Islet precursor cell (in vitro differentiated cells): ENCODE measurements at places on chromosomes 5 and 9.

GRCh38 chr5:25568989-25569625, 924.3 kb upstream of the CDH10 start:
- DNase-seq = no peak

GRCh38 chr5:73960426-73960825, 334.4 kb downstream of the ARHGEF28 start:
- no peak for DNase-seq

GRCh38 chr5:87400305-87400899, 12.3 kb downstream of the CCNH start:
- no peak for DNase-seq

DNA sequence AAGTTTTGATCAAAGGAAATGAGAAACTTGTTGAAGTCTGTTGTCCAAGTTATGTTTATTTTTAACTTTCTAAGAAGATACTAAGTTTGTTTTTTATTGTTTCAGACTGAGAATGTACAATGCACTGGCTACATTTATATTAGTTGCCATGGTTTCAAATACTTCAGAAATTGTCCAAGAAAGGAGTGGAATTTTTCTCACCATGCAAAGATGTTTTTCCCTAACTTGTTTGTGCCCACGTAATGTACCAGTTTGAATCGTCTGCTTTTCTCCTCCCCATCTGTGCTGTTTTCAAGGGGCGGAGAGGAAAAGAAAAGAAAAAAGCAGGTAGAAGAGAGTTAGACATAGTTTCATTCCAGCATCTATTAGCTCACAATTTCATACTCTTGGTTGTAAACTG, 407.0 kb downstream of the KCTD16 start:
- DNase-seq = no peak

DNA sequence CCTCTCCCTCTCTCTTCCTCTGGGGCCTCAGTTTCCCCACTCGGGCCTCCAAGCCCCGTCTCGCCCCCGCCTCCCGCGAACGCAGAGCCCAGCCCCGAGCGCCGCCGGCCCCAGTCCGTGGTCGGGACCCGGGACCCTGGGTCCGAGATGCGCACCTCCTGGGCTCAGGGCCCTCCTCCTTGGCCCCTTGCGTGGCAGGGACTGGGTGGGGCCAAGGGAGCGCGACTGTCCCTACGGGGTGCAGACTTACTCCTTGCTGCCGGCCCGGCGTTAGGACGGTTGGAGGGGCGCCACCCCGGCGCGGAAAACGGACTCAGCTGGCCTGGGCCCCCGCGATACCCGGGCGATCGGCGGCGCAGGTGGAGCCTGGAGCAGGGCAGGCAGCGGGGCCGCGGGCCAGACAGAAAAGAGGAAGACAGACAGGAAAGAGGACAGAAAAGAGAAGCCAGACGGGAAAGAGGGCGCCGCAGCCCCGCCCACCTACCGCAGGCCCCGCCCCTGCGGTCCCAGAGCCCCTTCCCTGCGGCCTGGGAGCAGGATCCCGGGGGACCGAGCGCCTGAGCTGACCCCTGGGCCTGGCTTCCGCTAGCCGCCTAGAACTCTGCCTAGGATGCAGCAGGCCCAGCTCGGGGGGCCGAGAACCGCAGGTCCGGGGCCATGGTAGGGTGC, at the start of gene GBGT1:
Gene GBGT1 (minus strand): TSS at position 411 of the 669 bp plus-strand sequence. CDS start 1,502 bp downstream, outside the sequence.
- peak; percentile 86 for DNase-seq

- peak; percentile 93 for DNase-seq
These were observed 5.3 kb downstream of the SLC34A1 start for GRCh38 chr5:177389241-177390169.

DNA sequence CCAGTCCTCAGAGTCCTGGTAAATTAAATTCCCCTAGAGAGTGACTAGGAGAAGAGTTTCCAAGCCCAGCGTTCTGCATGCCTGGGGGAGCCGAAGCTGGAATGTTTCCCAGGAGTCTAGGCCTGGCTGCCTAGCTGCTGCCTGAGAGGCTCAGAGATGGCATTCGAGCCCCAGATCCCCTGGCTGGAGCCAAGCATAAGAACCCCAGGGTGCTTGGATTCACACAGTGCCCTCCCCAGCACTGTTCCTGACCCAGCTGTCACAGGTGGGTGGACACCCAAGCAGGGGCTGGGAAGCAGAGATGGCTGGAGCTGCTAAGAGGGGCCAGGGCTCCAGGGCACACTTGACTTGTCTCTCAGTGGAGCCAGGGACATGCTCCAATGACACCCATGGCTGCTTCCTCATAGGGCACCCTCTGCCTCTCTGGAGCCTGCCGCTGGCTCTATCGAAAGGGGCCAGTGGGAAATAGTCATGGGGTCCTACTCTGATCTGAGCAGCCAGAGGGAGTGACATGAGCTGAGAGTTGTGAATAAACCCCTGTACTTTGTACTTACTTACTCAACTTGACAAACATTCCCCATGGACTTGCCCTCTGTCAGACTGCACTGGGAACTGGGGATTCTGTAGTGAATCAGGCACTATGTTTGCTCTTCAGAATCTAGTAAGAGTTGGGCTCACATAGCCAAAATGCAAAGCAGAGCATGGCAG, 62.6 kb upstream of the XPA start:
- DNase-seq = no peak

DNA sequence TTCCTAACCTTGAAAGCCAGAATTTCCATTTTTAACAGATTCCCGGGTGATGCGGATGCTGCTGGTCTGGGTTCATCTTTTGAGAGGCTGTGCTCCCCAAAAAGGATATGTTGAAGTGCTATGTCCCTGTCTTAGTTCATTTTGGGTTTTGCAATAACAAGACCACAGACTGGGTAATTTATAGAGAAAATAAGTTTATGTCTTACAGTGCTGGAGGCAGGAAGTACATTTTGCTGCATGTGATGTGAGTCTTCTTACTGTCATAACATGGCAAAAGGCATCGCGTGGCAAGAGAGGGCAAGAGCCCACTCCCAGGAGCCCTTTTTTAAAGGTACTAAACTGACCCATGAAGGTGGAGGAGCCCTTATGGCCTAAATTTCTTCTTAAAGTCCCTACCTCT, 114.1 kb downstream of the DAPK1 start:
- DNase-seq = no peak

DNA sequence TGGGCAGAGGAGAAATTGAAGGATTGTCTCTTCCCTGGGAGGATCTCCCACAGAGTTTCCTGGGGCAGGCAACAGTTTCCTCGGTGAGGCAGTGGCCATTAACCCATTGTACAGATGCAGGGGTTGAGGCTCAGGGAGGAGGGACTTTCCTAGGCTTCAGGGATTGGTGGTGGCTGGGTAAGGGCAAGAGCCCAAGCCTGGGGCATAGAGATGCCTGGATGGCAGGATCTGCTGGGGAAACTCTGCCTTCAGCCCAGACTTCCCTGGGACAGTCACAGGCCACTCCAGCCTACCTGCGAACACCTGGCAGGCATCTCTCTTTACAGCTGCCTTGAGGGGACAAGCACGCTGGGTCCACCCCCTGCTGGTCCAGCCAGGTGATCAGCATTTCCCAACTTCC, 3.6 kb upstream of the CSF2 start:
- DNase-seq = no peak

DNA sequence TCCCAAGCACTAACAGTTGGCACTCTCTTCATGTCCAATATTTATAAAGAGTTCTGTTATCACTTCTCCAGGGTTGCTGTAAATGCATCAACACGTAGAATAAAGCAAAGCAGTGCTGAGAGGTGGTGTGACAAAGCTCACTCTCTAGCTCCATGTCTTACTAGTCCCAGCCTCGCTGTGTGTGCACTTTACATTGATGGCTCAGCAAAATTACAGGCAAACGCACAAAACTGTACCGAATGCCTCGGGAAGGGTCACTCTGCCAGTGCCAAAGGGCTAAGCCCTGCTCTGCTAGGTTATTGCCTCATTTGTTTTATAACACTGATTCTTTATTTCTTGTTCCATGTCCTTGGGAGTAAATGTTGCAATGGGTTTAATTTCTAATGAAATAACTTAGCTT, 1005.9 kb upstream of the WWC1 start:
- no peak for DNase-seq

DNA sequence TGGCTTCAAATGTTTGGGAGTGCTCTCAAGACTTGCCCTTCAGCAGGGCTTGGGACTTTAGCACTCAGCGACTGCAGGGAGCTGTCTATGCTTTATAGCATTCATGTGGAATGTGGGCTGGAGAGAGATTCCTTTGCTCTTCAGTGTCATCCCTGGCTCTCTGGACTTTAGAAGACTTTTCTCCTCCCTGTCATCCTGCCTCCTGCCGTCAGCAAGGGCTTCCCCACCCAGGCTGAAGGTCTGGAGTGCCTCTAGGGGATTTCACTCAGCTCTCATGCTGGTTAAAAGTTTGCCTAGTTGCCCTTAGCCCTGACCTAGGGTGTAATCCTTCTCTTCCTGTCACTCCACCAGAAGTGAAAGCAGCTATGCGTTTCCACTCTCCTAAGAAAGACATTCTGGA, 210.9 kb downstream of the FRMD3 start:
- DNase-seq = peak; percentile 90

DNA sequence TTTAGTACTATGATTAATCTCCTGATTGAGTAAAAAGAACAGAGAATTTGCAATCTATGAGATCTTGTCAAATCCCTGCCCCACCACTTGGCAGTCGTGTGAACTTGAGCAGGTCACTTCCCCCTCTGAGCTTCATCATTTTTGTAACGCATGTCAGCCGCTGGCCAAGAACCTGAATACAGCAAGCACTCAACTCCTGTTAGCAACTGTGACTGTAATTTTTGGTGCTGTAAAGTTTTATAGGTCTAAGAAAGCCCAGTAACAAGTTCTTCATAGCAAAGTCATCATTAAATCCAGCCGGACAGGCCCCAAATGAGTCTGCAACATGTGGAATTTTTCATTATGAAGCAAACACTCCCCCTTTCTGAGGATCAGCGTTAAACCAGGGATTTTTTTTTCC, 49.4 kb downstream of the DRD1 start:
- no peak for DNase-seq

DNA sequence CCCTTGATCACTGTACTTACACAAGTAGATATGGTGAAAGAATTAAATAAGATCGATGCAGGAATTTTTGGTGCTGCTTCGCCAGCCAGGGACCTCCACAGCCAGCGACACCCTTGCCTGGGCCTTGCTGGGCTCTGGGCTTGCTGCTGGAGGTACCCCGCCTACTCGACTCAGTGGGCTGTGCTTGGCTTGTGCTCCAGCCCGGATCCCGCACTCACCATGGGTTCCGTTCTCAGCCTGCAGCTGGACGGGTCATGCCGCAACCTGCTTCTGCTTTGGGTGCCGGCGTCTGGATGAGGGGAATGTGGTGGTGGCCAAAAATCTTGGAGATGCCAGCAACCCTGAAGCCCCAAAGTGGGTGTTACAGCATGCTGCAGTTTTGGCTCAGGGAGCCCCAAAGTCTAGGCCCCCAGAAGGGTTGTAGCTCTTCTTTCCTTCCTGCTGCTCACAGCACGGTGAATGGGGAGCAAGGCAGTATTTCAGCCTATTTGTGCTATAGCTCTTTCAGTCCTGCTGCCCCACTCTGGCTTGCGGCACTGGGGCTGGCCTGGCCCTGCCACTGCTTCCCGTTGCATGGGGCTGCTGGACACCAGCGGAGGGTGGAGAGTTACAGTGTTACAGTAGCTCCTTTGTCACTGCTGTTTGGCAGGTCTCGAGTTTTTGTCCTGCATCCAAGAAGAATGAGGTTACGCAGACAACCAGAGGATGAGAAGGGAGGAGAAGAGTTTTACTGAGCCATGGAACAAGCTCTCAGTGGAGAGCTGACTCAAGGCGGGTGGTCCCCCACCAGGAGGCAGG, 48.0 kb downstream of the TARS1 start:
- peak; percentile 58 for DNase-seq

DNA sequence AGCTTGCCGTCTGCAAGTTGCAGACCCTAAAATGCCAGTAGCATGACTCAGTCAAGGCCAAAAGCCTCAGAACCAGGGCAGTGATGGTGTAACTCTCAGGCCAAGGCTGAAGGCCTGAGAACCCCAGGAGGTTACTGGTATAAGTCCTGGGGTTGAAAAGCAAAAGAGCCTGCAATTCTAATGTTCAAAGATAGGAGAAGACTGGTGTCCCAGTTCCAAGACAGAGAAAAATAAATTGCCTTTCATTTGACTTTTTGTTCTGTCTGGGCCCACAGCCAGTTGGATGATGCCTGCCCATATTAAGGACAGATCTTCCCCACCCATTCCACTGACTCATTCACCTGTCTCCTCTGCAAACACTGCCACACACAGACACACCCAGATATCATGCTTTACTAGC, 673.2 kb downstream of the CDH18 start:
- DNase-seq = peak; percentile 88

- DNase-seq = peak; percentile 89
These were observed 5.1 kb upstream of the RGMB start for GRCh38 chr5:98768160-98768959.

DNA sequence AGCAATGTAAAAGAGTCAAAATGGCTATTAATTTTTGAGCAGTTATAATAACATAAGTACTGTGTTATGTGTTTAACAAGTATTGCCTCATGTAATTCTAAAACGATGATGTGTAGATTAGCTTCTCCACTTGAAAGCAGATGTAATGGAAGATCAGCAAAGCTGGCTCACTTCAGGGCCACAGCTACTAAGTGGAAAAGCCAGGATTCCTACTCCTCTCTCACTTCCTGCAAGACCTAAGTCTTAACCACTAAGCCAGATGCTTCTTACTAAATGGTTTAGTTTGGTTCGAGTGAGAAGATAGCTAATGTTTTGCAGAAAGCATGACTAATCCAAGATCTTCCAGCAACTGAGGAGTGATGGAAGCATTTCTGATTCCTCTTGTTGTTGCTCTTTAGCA, 15.7 kb upstream of the TNC start:
- DNase-seq = no peak

GRCh38 chr9:135827866-135828580, 79.3 kb downstream of the CAMSAP1 start:
- DNase-seq = peak; percentile 49

DNA sequence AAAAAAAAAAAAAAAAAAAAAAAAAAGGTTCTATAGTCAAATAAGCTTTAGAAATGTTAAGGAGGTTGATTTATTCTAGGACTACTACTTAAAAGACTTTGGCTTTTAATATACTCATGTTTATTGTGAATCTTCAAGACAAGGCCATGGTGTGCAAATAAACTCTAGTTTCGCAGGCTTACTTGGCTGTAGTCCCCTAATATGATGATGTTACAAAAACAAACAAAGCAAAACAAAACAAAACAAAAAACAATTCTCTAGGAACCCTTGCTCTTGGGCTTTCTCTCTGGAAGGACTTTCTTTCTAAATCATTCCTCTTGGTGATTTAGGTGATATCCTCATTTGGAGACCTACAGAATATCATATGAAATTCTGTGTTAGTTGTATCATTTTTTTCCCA, 172.0 kb downstream of the GDNF start:
- no peak for DNase-seq

DNA sequence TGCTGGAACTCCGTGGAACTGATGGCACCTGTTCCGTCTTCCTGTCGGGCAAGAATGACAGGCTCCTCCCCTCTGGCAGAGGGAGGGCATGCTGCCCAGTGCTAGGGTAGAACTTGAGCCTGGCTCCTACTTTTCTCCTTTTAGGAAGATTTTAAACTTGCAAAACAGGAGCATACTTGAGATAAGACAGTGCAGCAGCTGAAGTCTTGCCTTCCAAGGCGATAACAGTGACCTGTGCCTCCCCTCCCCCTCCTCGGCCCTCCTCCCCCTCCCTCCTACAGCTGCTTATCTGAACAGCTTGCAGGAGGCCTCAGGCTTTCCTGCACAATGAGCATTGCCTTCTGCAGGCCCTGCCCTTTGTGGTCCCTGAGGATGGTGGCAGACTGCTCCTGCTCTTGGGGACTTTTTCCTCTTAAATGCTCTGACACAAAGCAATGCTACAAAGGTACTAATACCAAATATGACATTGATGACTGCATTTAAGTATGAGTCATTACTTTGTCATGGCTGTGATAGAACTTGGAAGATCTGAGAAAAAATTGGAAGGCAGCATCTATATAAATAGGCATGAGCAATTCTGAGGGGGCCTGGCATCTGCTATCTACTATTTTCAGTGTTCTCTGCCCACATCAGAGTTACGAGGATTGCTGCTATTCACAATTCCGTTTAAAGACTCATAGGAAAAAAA, 2.0 kb downstream of the GADD45G start:
- DNase-seq = peak; percentile 86
